ENCODE measurements at places on chromosomes 1 and 21. TPM values are rescaled to one million over a fixed set of nuclear protein-coding genes. Genes with fewer than 3 reads are reported as not detected.

The NPHS2 gene
- total RNA-seq: not detected

The PROK1 gene
- total RNA-seq: not detected

The C1orf226 gene
- not detected for total RNA-seq

The HCRTR1 gene
- total RNA-seq: not detected

The FGR gene
- 14.2 TPM for total RNA-seq

The CRYAA gene
- not detected for total RNA-seq

The LENEP gene
- total RNA-seq: 0.48 TPM

The C1orf87 gene
- total RNA-seq: not detected

The NTRK1 gene
- total RNA-seq: 8.1 TPM

The GNAT2 gene
- 0.64 TPM for total RNA-seq

The PRAMEF27 gene
- not detected for total RNA-seq

The IQGAP3 gene
- 6.4 TPM for total RNA-seq

The ARHGEF11 gene
- total RNA-seq: 2.5 TPM

- DNase-seq: no peak
Observed at GRCh38 chr1:235867903-235868469, 1.3 kb upstream of the LYST start.

DNA sequence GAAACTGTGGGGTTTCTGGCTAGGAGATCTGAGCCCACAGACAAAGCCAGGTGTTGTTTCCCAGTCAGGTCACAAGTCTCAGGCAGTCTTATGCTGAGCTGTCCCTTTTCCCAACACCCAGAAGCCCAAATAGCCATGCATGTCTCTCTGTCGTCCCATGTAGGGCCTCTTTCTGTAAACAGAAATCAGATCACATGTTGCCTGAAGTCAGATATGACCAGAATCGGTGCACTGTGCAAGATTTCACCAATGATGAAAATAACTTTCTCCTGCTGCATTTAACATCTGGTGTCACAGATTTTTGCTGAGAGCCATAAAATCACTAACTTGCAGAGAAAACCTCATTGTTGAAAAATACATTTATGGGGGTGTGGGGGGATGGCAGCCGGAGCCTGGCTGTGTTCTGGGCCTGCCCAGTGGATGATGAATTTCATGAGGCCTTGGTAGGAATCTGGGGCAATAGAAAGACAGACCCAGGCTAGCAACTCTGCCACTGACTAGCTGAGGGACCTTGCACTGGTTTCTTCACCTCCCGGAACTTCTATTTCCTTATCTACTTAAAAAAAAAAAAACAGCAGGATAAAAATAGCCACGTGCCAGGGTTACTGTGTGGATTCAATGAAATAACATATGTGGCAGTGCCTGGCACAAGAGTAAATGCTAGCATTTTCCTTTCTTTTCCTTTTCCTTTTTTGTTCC is 158.8 kb upstream of the NFIA start:
- DNase-seq: no peak

DNA sequence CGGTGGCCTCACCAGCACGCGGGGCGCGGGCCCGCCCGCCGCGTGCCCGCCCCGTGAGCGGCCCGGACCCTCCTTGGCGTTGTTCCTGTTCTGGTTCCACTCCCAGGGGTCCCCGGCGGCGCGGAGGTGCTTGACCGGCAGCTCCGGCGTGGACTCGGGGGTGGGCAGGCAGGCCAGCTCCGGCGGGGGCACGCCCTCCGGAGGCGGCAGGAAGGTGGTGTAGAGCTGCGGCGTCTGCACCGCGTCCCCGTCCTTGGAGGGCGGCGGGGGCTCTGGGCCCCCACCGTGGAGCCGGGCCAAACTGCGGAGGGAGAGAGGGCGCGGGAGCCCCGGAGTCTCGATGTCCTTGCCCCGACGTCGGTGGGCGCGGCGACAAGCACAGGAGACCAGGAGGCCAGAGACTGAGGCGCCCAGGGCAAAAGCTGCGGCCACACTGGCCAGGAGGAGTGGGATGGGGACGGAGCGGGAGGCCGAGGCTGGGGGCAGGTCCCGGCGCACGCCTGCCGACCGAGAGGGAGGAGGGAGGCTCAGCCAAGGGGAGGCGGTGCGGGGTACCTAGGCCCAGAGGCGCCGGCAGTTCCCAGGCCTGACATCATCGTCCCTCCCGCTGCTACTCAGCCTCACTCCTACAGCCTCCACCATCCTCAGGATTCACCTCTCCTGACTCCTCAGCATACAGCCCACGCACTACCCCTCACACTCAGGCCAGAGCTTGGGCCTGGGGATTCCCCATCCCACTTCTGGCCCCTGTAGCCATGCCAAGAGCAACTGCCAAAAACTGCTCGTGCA is 13.2 kb downstream of the SEMA6C start:
- no peak for DNase-seq

- no peak for DNase-seq
Observed at GRCh38 chr1:62076286-62076685, 118.4 kb upstream of the L1TD1 start.

GRCh38 chr1:236027104-236027503 is 37.8 kb downstream of the NID1 start:
- no peak for DNase-seq

GRCh38 chr21:45112371-45112770 is 38.0 kb downstream of the ADARB1 start:
- no peak for DNase-seq

- no peak for DNase-seq
Observed at GRCh38 chr1:15039901-15040300, 113.6 kb upstream of the TMEM51 start.

DNA sequence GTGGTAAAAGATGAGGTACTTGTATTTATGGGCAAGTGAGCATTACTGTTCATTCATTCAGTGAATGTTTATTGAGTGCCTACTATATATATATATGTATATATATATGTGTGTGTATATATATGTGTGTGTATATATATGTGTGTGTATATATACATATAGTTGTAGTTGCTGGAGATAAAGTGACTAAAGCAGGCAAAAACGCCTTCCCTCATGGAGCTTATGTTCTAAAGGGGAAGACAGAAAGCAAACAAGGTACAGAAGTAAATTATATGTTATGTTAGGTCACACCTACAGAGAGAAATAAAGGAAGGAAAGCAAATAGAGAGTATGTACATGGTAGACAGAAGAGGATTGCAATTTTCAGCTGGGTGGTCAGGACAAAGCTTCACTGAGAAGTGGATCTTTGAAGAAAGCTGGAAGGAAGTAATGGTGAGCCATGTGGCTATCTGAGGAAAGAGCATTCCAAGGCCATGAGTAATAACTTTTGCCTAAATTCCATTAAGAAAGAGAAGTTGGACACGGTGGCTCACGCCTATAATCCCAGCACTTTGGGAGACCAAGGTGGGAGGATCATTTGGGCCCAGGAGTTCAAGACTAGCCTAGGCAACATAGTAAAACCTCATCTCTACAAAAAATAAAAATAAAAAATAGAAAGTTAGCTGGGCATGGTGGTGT is 33.5 kb upstream of the KLF17 start:
- no peak for DNase-seq

DNA sequence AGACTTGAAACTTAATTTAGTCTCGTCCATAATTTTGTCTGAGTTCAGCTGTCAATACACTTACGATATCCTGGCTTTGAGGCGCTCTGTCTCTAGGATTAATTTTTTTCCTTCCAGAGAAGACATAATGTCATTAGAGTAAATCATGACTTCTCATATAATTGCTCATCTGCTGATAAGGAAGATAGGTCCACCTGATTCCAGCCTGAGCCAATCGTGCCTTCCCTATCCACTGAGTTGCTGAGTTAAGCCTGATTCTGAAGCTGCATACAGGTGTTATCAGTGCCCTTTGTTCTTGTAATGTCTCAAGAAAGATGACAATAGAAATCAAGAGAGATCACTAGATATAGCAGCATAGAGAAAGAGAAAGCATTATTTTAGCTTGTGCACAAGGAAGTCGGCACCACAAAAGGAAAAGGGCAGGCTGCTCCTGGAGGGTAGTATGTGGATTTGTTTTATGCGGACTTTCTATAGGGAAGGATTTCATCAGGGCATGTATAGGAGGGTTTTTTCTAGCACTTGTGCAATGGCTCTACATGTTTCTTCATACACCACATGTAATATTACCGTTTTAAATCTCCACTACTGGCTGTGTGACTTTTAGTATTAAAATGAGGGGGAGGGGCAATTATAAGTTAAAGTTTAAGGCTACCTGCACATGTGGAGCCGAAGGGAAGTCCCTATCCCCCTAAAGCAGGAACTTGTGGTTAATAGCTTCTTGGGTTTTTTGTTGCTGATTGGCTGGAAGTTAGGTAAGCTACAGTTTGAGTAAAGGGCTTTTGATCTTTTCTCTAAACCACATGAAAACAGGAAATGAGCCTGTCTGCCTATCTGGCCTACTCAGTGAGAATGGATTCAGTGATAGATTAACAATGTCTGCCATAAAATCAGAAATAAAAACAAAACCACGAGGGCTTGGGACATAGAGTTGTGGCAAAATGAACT is 133.4 kb downstream of the PLPPR5 start:
- no peak for DNase-seq

- DNase-seq: no peak
Observed at GRCh38 chr1:235553112-235553551, 48.9 kb upstream of the B3GALNT2 start.

DNA sequence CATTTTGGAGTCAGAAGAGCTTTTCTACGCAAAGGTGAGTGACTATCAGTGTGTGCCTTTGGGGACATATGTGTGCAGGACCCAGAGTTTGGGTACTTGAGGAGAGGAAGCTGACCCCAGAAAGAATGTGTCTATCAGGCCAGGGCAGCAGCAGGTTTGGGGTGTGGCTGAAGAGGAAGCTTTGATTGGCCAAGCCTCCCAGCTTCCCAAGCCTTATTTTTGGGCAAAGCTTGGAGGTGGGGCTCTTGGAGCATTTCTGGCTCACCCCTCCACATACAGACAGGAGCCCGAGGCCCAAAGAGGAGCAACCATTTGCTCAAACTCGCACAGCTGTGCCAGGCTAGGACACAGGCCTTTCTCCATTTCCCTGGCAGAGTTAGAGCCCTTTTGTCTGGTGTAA is 4.7 kb downstream of the GPR3 start:
- peak; percentile 15 for DNase-seq

DNA sequence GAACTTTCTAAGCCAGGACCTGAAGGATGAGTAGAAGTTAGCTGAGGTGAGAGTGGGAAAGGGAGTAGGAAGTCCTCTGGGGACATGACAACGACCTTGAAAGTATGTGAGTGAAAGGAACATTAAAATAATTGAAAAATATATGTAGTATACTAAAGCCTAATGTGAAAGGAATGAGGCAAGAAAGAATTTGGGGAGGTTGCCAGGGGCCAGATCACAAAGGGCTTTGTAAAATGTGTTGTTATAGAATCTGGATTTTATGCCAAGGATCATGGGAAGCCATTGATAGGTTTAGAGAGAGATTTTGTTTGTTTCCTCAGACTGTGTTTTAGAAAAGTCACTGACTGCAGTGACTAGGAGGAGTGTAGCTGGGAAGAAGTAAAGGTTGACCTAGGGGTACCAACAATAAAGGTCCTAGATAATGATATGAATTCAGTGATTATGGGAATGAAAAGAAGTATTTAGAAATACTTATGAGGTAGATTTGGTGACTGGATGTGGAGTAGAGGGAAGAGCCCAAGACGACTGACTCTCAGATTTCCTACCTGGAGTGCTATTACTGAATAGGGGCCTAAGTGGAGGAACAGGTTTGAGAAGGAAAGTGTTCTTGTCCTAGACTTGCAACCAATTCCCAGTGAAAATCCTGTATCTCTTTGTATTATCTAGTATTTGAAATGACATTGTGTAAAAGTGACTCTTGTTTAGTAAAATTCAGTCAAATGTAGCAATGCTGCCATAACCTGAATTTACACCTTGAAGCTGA is 179.8 kb downstream of the PHTF1 start:
- no peak for DNase-seq

GRCh38 chr1:186985889-186986491 is 157.2 kb downstream of the PLA2G4A start:
- no peak for DNase-seq

DNA sequence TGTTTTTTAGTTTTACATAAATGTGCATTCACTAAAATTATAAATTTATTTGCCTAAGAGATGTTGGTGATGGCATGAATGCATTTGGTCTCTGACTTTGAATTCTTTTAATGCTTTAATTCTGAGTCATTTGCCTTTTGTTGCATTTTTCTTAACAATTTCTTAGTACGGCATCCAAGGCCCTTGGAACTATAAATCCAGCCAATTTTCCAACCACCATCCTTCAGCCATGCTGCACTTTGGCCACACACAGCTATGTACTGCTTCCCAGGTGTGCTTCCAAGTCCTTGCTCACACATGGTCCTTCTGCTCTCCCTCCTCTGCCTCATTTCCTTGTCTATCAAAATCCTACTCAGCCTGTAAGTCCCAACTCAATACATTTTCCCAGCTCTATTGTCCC is 161.0 kb downstream of the DHRS3 start:
- DNase-seq: no peak

DNA sequence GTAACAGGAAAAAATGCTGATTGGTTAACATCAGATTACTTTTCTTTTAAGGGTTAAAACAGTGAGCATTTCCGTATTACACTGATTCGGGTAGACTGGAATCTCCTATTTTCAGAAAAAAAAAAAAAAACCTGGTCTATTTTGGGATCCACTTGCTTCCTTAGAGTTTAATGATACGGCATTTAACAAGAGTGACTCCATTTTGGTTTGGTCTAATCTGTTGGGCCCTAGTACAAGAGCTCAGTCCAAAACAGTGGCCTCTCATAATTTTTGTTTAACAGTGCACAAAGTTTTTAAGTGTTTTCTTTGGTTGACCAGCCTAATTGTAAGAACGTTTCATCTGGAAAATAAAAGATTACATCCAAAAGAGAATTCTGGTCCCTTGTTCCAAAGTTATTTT is 120.2 kb downstream of the NRDC start:
- no peak for DNase-seq

DNA sequence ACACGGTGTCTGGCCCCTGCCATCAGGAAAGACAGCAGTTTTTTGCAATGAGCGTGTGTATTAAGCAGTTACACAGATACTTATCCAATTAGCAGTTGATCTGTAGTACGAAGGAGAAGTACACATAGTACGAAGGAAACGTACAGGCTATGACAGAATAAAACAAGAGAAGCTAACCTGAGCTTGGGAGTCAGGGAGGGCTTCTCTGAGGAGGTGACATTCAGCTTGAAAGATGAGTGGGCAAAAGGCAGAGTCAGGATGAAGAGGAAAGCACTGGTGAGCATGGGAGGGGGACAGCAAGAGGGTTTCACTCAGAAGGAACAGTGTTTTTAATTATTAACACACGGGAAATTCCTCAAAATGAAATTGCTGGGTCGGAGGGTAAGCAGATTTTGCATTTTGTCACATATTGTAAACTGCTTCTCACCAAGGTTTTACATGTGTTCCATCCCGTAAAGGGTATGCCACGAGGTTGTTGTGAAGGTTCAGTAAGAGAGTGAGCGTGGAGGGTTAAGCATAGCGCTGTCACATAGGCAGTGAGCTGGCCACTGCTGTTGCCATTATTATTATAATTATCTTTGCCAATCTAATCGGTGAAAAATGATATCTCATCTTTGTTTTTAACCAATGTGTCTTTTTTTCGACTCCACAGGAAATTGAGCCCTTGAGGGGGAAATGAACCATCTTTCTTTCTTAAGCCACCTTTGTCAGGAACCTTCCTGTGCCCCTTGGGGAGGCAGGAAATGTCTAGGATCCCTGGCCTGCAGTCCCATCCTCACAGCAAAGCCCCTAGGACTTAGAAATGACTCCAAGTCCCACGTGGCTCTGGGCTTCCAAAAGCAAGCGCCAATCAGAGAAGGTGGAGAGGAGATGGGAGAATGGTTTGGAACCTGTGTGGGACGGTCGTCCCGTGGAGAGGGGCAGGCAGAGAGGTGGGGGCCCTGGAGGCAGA is 47.3 kb upstream of the POU3F1 start:
- no peak for DNase-seq

Data from natural killer cell treated with Interleukin-12 subunit alpha and Interleukin-12 subunit beta and Interleukin-15 and Interleukin-18, amount 100 ng/mL, for 72 hours (primary cell).